ENCODE measurements at places on chromosomes 1 and 21.

GRCh38 chr1:198298640-198299039 is 141.8 kb downstream of the NEK7 start:
- no peak for DNase-seq

DNA sequence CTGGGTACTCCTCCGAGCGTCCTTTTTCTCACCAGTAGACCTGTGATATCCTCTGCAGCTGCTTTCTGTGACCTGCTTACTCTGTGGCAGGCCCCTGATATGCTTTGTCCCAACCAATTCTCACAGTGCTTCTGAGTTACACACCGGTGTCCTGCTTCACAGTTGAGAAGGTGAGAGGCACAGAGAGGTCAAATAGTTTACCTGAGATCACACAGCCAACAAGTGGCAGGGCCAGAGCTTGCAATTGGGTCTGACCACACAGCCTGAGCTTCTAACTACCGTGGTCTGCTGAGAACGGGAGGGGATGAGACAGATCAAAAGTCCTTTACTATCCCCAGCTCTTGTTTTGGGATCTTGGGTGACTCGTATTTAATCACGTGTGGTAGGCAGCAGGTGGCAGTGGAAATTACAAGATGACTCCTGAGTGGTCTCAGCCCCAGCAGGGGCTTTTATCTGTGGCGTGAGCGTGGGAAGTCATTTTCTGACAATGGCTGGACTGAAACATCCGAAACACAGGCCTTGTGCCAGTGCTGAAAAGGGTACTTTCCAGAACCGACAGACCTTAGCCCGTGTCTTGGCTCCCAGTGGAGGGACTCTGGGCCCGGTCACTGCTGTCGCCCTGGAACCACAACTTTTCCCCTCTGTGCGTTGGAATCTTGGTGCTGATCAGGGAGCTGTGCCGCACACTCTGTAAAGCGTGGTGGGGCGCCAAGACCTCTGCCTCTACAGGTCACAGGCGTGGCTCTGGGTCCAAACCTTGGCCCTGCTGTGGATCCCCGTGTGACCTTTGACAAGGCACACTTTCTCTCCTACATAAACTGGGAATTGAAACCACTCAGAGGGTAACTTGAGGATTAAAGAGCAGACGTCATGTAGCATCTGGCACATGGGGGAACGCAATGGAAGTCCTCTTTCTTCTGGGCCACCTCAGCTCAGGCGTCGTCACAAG is 11.9 kb downstream of the THEMIS2 start:
- no peak for DNase-seq

GRCh38 chr1:30768830-30769718 is 11.5 kb upstream of the LAPTM5 start:
- no peak for DNase-seq

DNA sequence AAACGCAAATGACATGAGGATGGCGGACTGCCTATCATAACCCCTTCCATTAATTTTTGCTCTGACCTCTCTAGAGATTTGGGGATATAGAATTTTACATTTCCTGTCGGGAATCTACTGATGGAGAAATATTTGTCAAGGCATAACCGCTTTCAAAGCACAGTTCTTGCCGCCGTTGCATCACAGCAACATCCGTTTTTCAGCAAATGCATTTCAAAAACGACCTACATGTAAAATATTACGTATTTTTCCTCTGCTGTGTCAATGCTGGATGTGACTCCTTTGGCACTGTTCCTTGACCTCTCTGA is 4.9 kb downstream of the MIER1 start:
- DNase-seq: no peak

DNA sequence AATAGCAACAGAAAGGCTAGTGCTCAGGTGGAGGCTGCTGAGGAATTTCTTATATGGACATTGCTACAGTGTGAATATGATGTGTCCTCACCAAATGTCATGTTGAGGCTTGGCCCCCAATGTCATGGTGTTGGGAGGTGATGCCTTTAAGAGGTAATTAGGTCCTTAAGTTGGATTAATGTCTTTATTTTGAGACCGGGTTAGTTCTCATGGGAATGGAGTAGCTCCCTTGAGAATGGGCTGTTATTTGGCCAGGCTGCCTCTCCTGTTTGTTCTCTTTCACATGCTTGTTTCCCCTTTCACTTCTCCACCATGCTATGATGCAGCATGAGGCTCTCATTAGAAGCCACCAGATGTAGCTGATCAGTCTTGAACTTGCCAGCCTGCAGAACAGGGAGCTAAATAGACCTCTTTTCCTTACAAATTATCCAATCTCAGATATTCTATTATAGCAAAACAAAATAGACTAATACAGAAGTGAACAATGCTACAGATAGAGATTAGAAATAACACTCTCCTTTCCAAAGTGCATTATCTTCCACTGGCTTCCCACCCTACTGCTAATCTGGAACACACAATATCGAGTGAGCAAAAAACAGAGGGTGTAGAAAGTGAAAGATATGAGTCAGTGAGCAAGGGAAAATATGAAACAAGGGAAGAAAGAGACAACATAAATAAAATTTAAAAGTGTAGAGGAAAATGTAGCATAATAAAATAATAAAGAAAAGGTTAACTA is 160.2 kb downstream of the NTMT2 start:
- no peak for DNase-seq

Measured in fibroblast of skin of right quadriceps (primary cell).